ENCODE measurements at places on chromosomes 2 and 18.

GRCh38 chr2:33020883-33021282 is 74.1 kb downstream of the LTBP1 start:
- DNase-seq: no peak

DNA sequence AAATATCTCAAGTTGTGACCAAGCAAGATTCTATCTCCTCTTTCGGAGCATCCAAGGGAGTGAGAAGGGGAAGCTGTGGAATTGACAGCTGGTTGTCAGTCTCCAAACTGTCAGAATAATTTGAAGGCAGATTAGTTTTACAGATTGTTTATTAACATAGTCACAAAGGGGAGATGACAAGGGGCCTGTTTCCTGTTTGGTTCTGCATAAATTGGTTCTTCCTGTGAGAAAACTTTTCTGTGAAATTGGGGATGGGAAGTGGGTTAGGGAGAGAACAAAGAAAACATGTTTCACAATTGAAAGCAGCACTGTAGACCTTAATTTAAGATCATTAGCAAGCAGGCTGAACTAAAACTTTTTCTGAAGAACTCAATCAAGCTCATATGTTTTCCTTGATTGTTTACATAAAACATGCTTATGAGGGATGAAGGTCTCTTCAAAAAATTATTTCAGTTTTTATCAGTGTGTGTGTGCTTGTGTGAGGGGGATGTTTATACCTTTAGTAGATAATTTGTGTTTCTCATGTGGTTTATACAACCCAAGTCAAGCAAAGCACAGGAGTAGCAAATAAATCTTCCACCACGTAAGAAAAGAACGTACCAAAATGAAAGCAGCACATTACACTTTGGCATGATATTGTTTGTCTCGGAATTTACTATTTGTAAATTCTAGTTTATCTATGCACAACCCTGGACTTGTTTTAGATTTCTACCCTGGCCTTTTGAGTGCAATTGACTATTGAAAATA is 604.9 kb upstream of the CDH2 start:
- DNase-seq: no peak

DNA sequence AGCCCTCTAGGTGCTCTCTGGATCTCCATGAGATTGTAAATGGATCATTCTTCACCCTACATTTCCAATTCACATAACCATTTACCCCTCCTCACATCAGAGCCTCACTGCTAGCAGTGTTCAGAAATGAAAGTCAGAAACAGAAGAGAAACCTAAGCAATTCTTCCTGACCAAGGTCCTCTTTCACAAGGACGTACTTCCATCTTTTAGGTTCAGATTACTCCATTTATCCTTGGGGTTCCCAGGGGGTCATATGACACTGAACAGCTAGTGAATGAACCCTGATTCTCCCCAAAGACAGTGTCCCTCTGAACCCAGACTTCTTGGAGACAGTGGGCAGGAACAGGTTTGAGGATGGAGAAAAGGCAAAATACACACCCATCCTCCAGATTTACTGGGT is 12.9 kb upstream of the MARCO start:
- DNase-seq: no peak

DNA sequence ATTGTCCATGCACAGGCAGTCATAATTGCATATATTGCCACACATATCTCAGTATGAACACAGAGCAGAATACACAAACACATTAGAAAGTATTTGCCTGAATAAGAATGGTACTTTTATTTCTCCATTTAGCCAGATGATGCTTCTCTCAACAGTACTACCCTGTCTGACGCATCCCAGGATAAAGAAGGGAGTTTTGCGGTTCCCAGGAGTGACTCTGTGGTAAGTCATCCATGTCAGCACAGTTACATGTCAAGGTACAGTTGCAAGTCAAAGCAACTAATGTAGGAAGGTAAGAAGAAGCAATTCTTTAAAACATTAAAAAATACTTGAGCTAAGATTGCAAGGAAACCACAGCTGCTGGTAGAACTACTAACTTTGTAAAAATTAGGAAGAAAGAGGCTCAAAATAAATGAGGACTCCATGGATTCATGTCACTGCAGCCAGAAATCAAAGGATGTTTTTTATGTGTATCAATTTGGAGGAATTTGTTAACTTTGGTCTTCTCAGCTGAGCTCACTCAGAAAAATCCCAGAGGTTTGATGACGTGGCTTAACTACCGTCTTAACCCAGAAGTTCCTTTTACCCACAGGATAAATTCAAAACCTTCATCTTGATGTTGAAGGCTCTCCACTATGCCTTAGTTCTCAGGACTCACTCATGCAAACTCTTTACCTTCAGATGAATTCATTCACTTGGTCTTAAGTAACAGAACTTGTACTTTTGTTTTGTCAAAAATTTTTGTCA is 130.3 kb downstream of the ARHGAP28 start:
- DNase-seq: no peak

- no peak for DNase-seq
These were observed 1207.7 kb downstream of the SUCLG1 start for GRCh38 chr2:83251321-83251872.

DNA sequence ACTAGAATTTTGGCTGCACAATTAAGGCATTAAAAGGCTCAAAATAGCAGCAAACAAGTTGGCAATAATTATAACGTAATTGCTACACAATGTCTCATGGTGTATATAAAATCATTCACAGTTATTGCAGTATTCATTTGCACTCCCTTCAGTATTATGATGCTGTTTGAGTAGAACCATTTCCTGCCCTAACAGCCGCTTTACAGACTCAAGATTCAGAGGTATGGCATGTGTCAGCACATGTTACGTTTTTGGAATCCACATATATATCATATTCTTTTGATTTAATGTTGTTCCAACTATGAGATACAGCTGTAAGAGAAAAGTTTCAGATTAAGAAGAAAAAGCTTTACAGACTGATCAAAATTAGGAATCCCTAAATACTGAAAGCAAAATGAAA is 56.3 kb upstream of the NCKAP5 start:
- no peak for DNase-seq

DNA sequence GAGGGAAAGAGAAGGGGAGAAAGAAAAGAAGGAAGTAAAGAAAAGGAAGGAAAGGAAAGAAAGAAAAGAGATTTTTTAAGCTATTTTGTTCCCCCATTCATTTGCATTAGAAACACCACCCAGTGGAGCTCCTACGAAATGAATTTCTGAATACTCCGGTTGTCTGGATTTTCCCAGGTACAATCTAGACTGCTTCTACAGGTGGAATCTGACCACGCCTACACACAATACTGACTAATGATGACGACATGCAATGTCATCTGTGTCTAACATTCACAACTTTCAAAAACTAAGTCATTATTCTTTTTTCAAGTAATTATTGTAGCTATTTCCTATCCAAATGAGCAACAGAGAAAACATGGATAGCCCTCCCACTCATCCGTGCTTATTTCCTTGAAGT is 121.7 kb downstream of the ZNF516 start:
- DNase-seq: no peak

DNA sequence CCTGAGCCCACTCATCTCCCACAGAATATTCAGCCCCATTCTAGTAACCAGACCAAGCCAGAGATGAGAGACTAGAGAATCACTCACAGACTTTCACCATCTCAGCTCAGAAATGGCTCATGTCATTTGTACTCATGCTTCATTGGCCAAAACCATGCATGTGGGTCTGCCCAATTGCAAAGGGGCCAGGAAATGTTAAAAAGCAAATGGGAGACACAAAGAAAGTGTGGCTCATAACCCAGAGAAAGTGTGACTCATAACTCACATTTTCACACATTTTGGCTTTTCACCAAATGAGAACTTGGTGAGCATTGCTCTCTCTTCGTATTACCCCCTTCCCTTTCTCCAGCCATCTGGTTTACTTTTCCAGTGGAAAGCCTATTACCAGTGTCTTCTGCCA is 66.2 kb downstream of the MDH1 start:
- no peak for DNase-seq

- DNase-seq: no peak
These were observed 55.1 kb upstream of the C2orf15 start for GRCh38 chr2:99086385-99086784.

GRCh38 chr2:42792583-42793333 is at the start of gene HAAO:
TSS of gene HAAO (minus strand) at chr2:42792583. CDS start at chr2:42792536, 47 bp downstream.
- no peak for DNase-seq

DNA sequence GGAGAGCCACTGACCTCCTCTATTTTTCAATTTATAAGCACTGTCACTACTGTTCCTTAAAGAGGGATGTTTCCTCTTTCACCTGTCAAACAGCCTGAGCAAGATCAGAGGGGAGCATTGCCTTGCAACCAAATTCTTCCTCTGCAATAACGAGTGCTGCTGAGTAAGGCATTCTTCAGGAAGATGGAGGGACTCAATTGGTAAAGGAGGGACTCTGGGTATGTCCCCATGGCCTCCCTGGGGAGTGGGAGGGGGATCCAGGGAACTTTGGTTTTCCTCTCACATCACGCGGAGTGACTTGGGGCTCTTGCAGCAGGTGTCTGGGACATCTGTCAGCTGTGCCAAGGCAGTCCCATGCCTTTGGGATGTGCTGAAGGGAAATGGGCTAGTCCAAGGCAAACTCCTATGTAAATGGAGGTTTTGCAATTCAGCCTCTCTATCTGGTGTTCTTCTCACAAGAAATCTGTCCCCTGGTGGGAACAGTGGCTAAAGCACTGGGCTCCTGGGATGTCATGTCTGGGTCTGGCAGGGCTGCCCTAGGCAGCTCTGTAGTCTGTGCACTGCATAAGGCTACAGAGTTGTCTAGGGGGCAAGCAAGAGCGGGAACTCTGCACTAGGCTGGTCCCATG is 14.4 kb upstream of the HES6 start:
- no peak for DNase-seq

- DNase-seq: no peak
These were observed 135.3 kb upstream of the CTAGE1 start for GRCh38 chr18:22552899-22553460.

DNA sequence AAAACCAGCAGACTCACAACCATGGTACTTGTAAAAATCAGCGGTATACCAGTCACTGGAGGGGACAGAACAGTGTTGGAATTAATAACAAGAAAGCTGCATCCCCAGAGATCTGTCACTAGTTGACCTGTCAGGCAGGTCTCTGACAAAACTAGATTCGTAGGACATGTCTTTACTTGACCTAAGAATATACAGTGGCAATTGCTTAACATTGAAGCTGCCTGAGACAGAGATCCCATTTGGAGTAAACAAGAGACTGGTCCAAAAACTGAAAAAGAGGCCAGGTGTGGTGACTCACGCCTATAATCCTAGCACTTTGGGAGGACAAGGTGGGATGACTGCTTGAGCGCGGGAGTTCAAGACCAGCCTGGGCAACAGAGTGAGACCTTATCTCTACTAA is 7.2 kb upstream of the SS18 start:
- DNase-seq: no peak

GRCh38 chr2:44920751-44921150 is 20.8 kb upstream of the SIX3 start:
- DNase-seq: no peak

- peak; percentile 54 for DNase-seq
These were observed 70.1 kb downstream of the QPCT start for GRCh38 chr2:37414470-37414949.

DNA sequence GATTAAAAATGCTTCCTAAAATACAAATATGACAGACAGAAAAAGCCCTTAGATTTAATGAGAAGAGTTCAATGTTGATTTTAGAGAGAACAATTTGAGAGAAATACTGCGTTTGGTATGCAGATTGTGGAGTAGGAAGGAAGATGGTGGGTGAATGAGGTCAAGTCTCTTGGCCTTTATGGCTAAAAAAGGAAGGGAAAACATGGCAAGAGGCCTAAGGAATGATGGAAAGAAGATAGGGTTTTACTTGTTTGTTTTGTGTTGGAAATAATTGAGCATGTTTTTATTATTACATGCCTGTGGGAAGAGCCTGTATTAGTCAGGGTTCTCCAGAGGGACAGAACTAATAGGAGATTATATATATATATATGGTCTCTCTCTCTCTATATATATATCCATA is 318.1 kb downstream of the TRIB2 start:
- DNase-seq: no peak

- no peak for DNase-seq
These were observed 157.3 kb upstream of the ALKAL2 start for GRCh38 chr2:444937-445884.

DNA sequence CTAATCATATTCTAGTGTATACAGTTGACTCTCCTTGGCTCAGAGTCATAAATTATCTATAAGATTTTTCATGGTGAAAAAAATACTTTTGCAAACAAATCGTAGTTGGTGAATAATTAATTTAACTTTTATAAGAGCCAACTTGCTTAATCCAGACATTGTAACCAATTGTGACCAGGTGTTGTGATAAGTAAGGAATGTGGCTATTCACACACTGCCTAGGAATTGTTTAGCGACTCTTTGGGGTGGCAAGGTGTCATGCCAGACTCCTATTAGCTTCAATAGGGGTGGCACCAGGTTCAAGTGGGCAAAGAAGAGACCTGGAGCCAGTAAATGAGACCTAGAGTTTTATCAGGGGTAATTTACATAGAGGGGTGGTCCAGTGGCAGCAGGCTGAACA is 344.7 kb upstream of the PKDCC start:
- DNase-seq: no peak

DNA sequence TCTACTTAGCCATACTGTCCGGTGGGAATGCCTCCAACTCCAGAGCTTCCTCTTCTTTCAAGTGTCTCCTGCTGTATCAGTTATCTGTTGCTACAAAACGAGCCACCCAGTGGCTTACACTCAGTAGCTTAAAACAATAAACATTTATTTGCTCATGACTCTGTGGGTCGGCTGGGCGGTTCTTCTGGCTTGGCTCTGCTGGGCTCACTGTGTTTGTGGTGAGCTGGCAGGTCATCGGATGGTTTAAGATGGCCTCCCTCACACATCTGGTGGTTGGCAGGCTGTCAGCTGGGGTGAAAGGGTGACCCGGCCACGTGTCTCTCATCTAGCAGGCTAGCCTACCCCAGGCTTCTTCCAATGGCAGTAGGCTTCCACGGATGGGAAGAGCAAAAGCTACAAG is 122.4 kb upstream of the SLC1A4 start:
- peak; percentile 92 for DNase-seq

- no peak for DNase-seq
These were observed 344.5 kb upstream of the LRRTM4 start for GRCh38 chr2:77866661-77867060.

- DNase-seq: no peak
These were observed 12.4 kb upstream of the TAF1B start for GRCh38 chr2:9830685-9831410.

Data from AG09309 (cell line).